ENCODE measurements at places on chromosomes 2 and 18.

- DNase-seq, result no peak
These were observed 377.5 kb downstream of the ZNF521 start for GRCh38 chr18:24974431-24974830.

GRCh38 chr2:15844211-15844801 is 96.0 kb upstream of the MYCN start:
- DNase-seq, result no peak

- DNase-seq, result peak; percentile 14
These were observed 47.0 kb upstream of the ST3GAL5 start for GRCh38 chr2:85935746-85936208.

DNA sequence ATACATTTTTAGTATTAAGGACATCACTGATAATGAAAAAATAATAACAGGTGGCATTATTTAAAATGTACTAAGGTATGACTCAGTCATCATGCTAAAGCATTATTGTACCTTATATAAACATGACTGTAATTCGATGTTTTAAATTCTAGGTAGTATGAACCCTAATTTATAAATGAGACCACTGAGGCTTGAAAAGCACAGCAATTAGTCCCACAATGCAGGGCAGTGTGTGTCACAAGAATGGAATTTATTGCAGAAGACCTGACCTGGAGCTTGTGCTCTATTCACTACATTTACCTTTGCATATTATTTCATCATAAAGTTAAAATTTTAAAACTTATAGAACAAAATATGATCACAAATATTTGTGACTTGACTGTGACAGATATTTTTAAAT is 358.5 kb upstream of the DSEL start:
- DNase-seq, result no peak

DNA sequence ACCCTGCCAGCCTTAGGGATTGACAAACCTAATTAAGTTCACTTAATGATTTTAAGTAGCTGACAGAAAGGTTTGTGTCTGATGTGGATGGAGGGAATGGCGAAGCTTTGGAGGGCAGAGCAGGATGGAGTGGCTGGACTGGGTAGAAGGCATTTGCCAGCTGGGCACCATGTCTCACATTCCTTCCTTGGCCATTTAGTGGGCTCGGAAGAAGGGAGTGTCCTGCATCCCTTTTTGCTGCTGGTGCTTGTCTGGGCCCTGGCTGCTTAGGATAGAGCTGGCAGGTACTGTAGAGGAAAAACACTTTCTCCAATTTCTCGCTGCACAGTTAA is 166.7 kb downstream of the CLIP4 start:
- DNase-seq, result no peak

DNA sequence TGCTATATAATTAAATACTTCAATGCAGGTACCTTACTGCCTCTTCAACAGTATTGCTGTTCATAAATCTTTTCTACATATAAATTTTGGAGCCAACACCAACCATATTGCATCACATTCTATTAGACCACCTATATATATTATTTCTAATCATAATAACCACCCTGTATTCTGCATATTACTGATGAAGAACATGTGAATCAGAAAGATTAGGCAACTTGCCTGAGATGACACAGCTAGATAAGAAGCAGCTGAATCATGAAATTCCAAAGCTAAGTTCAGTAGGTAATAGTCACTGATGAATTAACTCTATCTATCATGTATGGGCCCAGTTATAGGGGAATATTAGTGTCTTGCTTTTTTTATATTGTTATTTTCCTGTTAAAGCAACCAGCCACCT is 161.8 kb downstream of the AGPS start:
- DNase-seq, result no peak

DNA sequence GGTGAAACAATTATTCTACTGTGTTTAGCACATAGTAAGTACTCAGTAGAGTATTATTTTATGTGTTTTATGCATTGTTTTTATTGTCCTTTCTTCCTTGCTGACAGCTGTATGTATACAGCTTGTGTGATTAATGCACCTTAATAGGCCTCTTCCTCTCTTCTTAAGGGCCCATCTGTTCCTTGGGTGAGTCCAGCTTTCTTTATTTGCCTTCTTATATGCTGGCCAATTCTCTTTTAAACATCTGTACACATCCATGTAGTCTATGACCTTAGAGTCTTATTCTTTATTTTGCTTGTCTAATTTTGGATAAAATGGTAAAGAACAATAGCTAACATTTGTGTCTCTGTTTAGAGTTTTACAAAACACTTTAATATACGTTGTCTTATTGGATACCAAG is 333.7 kb upstream of the MEIS1 start:
- DNase-seq, result no peak

DNA sequence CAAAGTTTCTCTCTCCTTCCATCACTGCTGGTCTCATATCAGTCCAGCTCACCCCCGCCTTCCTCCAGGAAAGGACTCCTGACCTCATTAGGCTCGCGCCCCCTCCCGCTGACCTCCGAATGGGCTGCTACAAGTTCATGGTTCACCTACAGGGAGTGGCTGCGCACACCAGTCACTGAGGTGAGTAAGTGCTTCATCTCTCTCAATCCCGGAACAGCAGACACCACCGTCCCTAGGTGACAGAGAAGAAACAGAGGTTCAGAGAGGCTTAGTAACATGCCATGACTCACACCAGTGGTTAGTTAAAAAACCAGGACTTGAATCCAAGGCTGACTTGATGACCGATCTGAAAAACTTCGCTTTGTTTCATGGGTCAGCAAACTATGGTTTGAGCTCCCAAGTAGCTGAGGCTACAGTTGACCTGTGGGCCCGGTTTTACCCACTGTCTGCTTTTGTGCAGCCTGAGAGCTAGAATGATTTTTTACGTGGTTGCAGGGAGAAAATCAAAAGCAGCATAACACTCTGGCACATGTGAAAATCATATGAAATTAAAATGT is 42.0 kb downstream of the ZFP36L2 start:
- no peak for DNase-seq

- DNase-seq, result no peak
These were observed 16.7 kb downstream of the TSN start for GRCh38 chr2:121771976-121772742.

GRCh38 chr18:7333025-7333562 is 102.2 kb downstream of the LRRC30 start:
- DNase-seq, result no peak

DNA sequence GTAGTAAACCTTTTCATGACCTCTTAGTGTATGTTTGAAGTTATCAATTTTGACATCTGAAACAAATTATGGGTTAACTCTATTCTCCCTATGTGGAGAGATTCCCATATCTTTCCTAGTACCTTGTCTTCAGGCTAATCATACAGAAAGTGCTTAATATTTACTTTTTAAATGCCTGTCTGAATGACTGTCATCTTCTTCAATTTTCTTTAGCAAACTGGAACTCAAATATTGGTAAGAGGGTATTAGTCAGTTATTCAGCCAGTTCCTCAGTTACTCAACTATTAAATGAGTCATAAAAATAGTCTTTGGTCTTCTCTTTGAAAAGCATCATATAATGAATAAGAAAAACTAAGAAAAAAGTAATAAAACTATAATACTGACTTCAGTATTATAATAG is 1038.0 kb upstream of the PIK3C3 start:
- no peak for DNase-seq

GRCh38 chr2:26855466-26855865 is 7.5 kb downstream of the DPYSL5 start:
- DNase-seq, result no peak

GRCh38 chr2:198279026-198279425 is 474.6 kb downstream of the PLCL1 start:
- no peak for DNase-seq

GRCh38 chr18:79601234-79601633 is 78.4 kb upstream of the CTDP1 start:
- no peak for DNase-seq

DNA sequence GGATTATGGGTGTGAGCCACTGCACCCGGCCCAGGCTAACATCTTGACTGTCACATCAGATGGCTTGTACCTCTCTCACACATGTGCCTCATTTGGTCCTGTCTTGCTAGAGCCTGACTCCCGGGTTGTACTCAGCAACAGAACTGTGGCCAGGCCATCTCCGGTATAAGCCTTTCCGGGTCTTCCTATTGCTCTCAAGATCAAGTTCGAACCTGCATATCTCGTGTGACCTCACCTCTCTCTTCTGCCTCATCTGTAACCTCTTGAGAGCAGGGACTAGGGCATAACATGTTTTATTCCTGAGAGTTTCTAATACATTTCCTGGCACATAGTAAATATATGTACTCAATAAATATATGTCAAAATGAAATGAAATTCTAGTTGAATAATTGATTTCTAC is 114.0 kb downstream of the ACAA2 start:
- DNase-seq, result no peak

GRCh38 chr2:99688699-99689098 is 198.9 kb upstream of the REV1 start:
- no peak for DNase-seq

DNA sequence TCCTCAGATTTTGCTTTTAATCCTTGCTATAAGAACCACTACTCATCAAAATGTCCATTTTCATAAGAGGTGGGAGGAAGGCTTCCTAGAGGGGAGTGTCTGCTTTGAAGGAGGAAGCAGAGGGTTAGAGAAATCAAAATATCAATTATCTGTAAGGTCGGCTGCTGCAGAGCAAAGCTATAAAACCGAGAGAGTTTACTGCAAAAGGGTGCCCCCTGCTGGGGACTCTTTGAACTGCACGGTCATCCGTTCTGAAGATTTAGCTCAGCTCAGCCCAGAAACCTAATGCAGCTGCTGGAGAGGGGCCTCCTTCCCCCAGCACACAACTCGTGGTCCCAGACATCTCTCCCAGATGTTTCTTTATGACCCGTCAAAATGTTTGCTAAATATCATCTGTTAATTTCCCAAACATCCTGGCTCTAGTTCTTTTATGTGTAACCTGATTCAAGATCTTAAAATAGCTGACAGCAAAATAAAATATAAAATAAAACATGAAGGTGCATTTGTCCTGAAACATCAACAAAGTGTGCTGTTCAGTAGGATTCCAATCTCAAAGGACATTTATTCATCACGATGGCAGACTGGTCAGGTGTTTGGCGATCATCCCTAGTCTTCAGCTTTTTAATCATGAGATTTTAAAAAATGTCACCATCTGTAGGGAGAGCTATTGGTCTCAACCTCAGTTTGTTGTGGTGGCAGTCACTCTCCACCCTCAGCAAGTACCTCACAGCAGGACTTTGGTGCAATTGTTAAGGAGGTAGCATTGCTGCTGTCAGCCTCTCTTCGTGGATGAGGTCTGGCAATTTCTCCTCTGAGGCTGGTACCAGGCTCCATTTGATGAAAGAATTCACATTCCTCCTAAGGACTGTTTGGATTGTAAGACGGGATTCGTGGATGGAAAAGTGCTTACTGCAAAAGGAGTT is 185.9 kb downstream of the MTX2 start:
- DNase-seq, result peak; percentile 79

DNA sequence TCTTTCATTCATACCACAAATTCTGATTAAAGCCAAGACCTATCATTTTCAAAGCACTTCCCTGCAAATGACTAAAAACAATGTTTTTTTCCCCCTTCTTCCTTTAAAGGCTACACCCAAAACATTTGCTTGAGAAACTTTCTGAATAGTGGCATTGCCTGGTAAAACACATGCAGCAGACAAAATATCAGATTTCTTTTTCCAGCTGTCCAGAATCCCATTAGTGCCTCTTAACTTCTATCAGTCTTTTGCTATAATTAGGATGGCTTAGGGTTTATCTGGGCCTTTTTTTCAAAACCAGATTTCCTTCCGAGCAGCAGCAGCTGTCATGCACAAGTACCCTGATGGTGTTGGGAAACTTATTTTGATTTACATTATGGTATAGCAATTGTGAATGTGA is 50.6 kb downstream of the ALPK2 start:
- peak; percentile 11 for DNase-seq

GRCh38 chr2:231182513-231182899 is 15.9 kb upstream of the ARMC9 start:
- no peak for DNase-seq

All from NCI-H446 (cell line).